ENCODE measurements at places on chromosomes 3 and 15.
A peak's percentile ranks its signal among the peaks of the same experiment; 100 is the strongest.

GRCh38 chr3:151318313-151318712 is 1.7 kb upstream of the GPR87 start:
- no peak for DNase-seq

- DNase-seq = no peak
Measured at GRCh38 chr3:58307639-58308215, 1.4 kb downstream of the HTD2 start.

DNA sequence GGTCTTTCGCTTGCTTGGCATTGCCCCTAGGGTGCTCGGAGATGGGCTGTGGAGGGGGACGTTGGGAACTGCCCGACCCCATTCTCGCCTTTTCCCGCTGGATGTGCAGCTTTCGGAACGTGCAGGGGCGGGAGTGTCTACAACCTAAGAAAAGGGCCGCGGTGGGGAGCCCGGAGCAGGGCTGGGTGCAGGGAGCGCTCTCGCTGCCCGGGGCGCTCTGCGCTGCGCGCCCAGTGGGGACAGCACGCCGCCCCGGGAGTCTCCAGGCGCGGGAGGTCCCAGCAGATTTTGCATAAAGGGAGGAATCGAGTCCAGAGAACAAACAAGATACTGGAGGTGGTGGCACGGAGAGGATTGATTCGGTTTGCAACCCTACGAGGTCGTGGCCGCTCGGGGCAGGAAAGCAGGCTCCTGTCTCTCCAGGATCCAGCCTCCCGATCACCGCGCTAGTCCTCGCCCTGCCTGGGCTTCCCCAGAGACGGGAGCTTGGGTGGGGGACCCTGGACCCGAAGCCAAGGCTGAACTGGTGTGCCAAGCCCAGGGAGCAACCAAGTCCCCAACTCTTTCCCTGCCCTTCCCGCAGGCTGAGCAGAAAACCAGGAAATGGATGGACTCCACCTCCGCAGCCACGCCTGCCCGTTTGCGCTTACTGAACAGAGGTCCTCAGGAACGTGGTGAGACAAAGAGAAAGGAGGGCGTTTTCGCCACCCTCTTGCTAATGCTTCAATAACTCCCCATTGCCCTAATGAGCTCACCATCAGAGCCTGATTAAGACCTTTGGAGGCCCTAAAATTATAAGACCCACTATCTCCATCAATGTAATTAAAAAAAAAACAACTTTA is 59.7 kb downstream of the NOX5 start:
- DNase-seq = peak; percentile 11

GRCh38 chr15:41331833-41332193 is 578 bp downstream of the OIP5 start:
- DNase-seq = no peak

DNA sequence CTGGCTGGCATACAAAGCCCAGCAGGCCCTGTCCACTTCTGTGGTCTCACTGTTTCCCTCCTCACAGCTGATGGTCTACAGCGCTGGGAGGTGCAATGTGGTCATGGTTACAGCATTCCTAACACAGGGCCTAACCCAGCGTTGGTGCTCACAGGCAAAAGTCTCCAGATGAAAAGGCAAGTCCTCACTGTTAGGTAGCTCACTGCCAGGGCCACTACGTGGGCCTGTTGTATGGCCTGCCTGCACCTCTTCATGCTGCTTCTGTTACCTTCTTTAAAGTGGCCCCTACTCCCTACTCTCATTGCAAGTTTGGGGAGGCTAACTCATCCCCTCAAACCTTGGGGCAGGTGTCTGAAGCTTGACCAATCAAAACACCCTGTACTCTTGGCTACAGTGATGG is 31.3 kb downstream of the CCDC13 start:
- no peak for DNase-seq

- DNase-seq = no peak
Measured at GRCh38 chr15:89150287-89150686, 62.0 kb downstream of the ABHD2 start.

- DNase-seq = no peak
Measured at GRCh38 chr3:117495620-117496019, 786.0 kb downstream of the TUSC7 start.

DNA sequence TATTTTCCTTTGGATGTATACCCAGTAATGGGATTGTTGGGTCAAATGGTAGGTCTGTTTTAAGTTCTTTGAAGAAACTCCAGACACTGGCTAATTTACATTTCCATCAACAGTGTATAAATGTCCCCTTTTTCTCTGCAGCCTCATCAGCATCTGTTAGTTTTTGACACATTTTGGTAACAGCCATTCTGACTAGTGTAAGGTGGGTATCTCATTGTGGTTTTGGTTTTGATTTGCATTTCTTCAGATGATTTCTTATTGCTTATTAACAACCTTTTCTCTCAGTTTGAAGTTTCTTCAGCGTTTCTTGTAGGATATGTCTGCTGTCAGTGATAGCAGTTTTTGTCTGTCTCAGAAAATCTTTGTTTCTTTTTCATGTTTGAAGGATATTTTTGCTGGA is 15.4 kb downstream of the GALK2 start:
- no peak for DNase-seq

DNA sequence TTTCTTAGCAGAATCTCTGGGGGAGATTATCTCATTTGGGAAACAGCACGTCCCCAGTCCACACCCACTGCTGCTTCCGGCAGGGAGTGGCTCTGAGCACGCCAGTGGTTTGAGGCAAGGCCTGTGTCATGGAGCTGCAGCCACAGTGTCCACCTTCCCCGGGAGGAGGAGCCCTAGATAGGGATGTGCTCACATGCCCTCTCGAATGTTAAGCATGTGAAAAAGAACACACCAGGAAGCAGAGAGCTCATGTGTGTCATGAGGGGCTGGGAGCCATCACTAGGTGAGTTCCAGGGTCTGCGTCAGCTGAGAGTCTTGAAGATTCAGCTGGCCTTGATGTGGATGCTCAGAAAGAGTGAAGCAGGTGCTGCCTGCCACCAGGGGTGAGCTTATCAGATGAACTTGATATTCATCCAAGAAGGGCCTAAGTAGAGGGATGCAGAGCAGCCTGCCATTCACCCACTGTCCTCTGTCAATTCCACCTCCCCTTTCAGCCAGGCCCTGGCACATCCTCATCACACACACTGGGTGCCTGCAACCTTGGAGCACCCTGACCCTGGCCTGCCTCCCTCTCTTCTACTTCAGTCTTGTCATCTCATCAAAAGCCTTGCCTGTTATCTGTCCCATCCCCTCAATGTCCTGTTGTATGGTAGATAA is 16.3 kb downstream of the ITGA11 start:
- no peak for DNase-seq

GRCh38 chr15:77440378-77440999 is 19.8 kb downstream of the HMG20A start:
- no peak for DNase-seq

DNA sequence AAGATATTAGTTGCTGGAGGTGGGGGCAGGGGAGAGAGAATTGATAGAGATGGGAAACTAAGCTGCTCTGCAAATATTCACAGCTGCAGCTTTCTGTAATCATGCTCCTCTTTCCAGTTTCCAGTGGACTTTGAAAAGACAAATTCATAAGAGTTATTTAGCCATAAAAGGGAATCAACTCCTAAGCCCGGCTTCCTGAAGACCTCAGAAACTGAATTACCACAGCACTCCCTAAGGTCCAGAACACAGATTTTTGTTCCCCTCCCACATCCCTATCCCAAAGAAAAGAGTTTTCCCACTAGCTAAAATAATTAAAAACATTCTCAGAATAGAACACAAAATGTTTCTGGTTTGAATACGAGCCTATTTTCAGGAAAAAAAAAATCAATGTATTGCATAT is 871.8 kb upstream of the NR2F2 start:
- no peak for DNase-seq

Measured in NCI-H187 treated with DMSO at 0.1 percent for 48 hours (cell line).